ENCODE measurements at places on chromosomes 11 and 22.

GRCh38 chr22:17774206-17774925 is at the start of gene BID:
TSS of gene BID (minus strand) at chr22:17774469. CDS start at chr22:17750116, 24,353 bp downstream.
- no peak for DNase-seq

GRCh38 chr11:117838901-117839300 is 14.4 kb upstream of the FXYD2 start:
- DNase-seq: no peak

- no peak for DNase-seq
Measured at GRCh38 chr11:2377511-2378443, 667 bp downstream of the CD81 start.

DNA sequence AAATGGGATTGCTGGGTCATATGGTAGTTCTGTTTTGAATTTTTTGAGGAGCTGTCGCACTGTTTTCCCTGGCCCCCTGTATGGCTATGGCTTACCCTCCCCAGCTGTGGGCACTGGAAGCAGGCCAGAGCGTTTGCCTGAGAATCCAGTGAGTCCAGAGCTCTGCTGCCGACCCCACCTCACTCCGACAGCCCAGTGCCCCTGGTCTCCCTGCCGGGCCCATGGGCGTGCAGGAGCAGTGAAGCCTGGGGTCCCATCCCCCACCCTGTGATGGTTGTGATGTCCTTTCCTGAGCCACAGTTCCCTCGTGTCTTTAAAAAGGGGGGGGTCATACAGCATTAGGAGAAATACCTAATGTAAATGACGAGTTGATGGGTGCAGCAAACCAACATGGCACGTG is 13.3 kb upstream of the GRAMD4 start:
- no peak for DNase-seq

GRCh38 chr11:63573881-63574855 is 11.0 kb upstream of the PLAAT2 start:
- DNase-seq: no peak

DNA sequence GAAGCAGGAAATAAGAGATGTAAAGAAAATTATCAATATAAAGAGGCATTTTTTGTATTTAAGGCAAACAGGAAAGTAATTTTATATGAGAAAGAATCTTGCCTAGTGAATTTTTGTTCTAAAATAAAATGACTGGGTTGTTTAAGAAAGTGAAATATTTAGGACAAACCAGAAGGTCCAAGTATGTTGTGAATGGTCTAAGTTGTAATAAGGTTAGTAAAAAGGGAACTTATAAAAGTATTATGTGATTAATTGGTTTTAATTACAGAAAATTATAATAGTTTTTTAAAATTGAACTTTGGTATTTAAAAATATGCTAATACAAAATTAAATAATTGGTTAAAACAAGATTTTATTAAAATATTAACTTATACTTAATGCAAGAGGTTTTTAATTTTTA is 26.6 kb upstream of the EI24 start:
- no peak for DNase-seq

GRCh38 chr11:33387996-33388395 is 130.8 kb downstream of the HIPK3 start:
- no peak for DNase-seq

DNA sequence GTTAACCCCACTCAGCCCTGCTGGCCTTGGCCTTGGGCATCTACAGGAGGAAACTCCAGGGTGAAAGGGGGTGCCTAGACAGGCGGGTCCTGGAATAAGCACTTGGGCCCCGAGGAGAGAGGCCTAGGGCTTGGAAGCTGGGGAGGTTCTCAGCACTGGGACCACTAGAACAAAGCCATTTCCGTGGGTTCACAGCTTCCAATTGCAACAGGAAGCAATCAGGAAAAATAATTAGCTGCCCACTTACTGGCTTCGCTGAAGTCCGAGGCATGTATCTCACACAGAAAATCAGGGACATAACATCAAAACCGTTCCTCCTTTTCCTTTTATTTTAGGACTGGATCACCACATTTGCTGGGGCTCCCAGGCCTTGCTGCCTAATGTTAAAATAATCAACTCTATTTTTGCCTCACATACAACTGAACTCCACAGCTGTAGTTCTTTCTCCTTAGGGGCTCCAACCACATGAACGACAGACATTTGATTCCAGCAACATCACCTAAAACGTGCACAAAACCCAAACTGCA is 161.1 kb upstream of the GRK3 start:
- DNase-seq: no peak

GRCh38 chr22:25447067-25447685 is 117.3 kb upstream of the GRK3 start:
- no peak for DNase-seq

GRCh38 chr22:47238690-47239473 is 476.4 kb downstream of the TBC1D22A start:
- DNase-seq: no peak

DNA sequence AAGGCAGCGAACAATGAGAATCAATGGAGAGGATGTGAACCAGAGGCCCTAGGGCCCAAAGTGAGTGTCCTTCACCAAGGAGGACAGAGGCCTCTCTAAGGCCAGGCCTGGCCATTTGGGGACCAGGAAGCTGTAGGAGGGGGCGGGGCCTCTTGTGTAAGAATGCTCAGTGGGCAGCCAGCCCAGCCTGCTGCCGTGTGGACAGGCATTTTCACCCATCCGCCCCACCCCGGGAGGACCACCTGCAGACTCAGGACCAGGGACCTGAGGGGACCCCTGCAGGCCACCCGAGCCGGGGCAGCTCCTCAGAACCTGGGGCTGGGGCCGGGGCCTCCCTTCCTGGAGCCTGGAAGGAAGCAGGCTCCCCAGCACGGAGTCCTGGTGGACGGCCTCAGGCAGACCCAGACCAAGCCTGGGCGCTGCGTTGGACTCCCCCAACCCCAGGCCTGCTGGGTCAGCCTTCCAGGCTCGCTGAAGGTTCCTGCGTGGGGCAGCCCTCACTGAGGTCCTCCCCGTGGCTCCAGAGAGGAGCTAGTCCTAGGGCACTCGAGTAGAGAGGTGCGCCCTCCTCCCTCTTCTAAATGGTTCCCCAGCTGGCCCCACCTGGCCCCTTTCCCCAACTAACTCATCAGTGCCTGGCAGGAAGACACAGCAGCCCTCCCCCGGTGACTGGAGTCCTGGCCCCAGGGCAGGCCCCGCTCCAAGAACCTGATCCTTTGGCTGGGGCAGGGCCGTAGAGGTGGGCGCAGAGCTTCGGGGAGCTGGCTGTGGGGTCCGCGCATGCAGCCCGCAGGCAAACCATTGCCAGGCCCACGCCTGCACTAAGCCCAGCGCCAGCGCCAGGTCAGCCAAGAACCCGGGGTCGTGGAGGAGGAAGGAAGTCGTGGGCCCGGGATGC is 1.5 kb upstream of the TRABD start:
- DNase-seq: no peak

- no peak for DNase-seq
Measured at GRCh38 chr11:68643585-68643984, 40.8 kb upstream of the GAL start.

DNA sequence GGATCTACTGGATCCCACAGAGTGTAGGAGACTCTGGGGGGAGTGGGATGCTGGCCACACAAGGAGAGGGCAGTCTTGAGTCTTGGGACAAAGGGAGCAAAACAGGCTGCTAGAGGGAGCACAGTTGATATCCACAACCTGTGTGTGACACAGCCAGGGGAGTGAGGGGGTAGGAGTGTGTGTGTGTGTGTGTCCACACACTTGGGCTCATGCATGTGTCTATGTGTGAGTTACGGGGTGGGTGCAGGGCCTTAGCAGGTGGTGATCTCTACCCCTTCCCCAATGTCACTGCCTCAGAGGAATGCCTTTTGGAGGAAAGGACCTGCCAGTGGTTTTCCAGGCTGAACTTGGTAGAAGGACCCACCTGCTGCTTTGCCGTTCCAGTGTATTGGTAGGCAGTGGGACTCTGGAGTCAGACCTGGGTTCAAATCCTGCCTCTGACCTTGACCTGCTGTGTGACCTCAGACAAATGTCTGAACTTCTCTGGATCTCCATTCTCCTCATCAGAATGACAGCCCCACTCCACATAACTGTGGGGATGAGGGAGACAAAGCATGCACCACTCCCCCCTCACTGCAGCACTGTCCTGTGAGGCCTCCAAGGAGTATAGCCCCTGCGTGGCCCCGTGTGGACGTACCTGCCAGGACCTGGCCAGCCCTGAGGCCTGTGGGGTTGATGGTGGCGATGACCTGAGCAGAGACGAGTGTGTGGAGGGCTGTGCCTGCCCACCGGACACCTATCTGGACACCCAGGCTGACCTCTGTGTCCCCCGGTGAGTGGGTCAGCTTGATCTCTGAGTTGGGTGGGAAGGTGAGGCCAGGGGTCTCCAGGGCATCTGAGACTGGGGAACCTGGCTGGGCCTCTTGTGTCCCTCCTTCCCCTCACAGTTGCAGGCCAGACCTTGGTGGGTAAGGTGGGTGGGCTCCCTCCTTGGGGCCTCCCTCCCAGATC is 27.4 kb downstream of the OTOG start:
- DNase-seq: no peak

DNA sequence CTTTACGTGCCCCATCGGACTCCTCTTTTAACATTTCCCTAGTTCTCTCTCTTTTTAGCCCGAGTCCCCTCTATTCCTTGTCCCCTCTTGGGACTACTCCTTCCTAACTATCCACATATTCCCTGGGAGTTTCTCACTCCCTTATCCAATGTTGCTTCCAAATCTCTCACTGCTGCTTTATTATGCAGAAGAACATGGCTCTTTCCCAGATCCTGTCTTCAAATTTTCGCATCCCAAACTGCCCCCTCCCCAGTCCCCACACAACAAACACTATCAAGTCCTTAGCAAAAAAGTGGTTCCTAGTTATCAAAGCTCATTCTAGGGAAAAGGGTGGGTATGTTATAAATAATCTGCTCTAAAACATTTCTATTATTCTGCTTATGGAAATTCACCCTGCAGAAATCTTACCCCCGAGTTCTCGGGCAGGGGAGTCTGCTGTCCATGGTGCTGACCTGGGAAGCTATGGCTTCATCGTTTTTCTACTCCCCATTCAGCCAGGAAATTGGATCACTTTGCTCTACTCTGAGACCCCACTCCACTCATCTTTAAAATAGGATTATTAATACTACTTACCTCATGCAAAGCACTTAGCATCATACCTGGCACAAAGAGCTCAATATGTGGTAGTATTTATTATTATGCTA is 393.5 kb downstream of the BUD13 start:
- no peak for DNase-seq

DNA sequence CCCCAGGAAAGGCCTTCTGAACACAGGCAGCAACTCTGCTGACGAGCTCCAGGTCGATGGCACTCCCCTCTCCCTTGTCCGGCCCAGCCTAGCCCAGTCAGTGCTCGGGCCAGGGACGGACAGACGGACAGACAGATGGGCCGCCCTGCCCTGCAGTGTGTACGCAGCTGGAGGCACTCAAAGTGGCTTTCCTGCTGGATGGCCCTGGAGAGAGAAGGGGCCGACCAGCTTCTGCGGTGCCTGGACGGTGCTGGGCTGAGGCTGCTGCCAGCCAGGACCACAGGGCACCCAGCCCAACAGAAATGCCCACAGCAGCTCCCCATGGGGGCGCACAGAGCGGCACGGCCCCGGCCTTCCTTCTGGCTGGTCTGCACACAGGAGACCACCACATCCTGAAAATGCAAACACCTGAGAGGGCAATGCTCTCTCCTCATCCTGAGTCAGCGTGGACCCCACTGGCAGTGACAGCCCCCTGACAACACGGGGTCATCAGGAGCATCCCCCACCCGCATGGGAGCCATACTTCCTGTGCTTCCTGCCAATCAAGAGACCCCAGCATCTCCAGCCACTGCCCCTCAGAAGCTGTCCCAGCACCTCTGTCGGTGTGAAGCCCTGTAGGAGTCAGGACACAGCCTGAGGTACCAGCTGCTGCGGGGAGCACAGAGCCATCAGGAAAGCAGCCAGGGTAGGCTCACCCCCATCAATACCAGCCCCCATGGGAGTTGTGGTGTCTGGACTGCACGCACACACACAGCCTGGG is 692 bp upstream of the MOB2 start:
- DNase-seq: no peak

DNA sequence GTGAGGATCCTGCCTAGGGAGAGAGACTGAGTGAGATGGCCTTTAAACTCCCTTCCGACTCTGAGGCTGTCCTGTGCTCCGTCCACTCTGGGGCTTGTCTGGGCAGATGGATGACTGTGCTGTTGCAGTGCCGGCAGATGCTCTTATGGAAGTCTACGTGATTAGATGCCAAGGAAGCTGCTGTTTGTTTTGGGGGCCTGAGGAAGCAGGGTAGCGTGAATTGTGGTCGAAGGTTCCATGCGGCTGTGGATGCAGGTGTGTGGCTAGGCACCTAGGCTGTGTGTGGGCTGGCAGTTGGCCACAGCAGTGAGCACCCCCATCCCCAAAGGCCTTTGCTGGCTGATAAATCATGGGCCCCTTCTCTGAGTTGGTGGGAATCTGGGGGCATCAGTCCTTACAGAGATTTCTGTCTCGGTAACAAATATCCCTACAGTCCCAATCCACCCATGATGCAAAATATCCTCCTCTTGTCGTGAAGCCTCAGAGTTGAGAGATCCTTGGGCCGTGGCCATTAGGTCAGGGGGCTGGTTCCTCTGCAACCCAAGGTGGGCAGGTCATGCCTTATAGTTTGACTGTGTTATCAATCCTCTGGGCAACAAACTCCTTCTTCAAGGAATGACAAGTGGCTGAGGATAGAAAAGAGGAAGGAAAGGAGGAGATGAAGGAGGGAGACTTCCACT is 31.2 kb downstream of the AMPD3 start:
- no peak for DNase-seq

- no peak for DNase-seq
Measured at GRCh38 chr11:13897646-13898276, 64.8 kb upstream of the SPON1 start.

Data from stimulated activated CD8-positive, alpha-beta memory T cell treated with anti-CD3 and anti-CD28 coated beads, Interleukin-2, amount 100 ng/mL, for 48 hours (primary cell).